Gastrocnemius medialis (tissue), 4 donors: ENCODE measurements at places on chromosomes 3 and 15. TPM values are rescaled to one million over a fixed set of nuclear protein-coding genes. Genes with fewer than 3 reads are reported as not detected.

MEGF11 gene
- total RNA-seq: not detected

GHSR gene
- total RNA-seq: not detected

CKMT1A gene
- total RNA-seq: not detected

GRIP2 gene
- total RNA-seq: 2.8 TPM

DNA sequence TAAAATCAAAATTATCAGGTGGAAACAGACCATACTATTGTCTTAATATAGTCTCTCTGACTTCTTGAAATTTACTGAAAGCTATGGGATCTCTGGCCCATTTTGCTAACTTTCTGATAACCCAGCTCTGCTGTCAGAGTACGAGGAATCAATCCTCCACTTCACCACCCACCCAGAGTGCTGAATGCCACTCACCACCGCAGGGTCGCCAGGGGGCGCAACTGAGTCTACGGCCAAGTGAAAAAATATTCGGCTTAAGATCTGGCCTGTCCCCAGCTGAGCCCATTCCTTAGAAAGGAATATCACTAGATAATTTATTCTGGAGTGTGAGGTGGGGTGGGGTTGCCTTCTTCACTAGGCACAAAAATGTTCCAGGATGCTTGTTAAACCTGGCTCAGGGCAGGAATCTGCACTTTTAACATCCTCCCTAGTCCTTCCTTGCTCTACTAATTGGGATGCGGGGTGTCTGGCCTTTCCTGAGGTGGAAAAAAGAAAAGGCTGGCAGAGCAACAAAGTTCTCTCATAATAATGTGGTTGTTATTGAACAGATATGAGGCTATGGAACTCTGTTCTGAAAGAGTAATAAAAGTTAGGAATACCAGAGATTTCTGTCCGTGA is 520.6 kb downstream of the MFSD1 start:
- H3K27me3 ChIP-seq: no peaks in the 10 kb centered on the region
- no peak overlapping the region for H3K4me3 ChIP-seq
- no peaks in the 10 kb centered on the region for H3K36me3 ChIP-seq
- DNase-seq: no peak
- no peak overlapping the region for H3K27ac ChIP-seq
- H3K4me1 ChIP-seq: no peaks in the 10 kb centered on the region

DNA sequence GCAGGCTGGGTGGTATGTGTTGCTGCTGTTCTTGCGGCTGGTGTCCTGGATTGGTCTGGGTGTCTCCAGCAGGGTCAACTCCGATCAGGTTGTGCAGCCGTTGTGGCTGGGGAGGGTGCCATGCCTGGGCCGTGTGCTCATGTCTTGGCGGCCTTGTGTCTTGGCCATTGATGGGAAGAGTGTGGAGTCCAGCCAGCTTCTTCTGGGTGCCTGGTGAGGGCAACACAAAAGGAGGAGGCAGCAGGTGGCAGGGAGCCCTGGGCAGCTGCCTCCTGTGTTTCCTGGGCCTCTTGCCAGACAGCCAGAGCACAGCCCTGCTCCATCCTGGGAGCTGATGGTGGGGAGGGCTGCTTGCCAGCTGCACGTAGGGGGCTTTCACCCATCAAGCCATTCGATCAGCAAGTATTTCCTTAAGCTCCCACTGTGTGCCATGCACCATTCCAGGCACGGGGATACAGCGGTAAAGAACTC is 4.3 kb downstream of the CHAC1 start:
- H3K27ac ChIP-seq: peak overlapping the region; percentile 91
- peaks cover 12% of the 10 kb centered on the region for H3K36me3 ChIP-seq
- peaks cover 29% of the 10 kb centered on the region for H3K4me1 ChIP-seq
- peak; percentile 97 for DNase-seq
- H3K27me3 ChIP-seq: no peaks in the 10 kb centered on the region

GRCh38 chr15:48671103-48672022 is 25.9 kb upstream of the FBN1 start:
- no peaks in the 10 kb centered on the region for H3K4me1 ChIP-seq
- no peaks in the 10 kb centered on the region for H3K27me3 ChIP-seq
- H3K4me3 ChIP-seq: no peak overlapping the region
- H3K27ac ChIP-seq: peak overlapping the region; percentile 39
- no peaks in the 10 kb centered on the region for H3K36me3 ChIP-seq
- DNase-seq: peak; percentile 51
